Caco-2 (cell line): ENCODE measurements at places on chromosomes 12 and 14.

DNA sequence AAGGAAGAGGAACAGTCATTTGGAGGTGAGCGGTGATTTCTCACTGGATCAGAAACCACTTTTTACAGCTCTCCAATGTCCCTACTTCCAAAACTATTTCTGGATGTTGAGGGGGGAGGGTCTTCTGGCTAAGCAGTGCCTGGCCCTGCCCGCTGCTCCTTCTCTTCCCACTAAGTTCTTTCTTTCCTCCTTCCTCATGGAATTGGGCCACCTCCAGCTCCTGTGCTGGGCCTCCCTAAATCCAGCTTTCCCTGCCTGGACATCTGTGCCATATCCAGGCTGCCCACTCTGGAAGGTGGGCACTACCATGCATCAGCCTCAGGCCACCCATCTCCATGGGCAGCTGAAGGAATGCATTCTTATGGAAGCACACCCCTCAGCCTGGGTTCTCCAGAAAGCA lies 11.5 kb downstream of the DHRS2 start:
- DNase-seq, result no peak

- no peak for DNase-seq
These were observed 86.2 kb upstream of the GPHB5 start for GRCh38 chr14:63404906-63405305.

- no peak for DNase-seq
These were observed 8.1 kb upstream of the NIN start for GRCh38 chr14:50839048-50839447.

DNA sequence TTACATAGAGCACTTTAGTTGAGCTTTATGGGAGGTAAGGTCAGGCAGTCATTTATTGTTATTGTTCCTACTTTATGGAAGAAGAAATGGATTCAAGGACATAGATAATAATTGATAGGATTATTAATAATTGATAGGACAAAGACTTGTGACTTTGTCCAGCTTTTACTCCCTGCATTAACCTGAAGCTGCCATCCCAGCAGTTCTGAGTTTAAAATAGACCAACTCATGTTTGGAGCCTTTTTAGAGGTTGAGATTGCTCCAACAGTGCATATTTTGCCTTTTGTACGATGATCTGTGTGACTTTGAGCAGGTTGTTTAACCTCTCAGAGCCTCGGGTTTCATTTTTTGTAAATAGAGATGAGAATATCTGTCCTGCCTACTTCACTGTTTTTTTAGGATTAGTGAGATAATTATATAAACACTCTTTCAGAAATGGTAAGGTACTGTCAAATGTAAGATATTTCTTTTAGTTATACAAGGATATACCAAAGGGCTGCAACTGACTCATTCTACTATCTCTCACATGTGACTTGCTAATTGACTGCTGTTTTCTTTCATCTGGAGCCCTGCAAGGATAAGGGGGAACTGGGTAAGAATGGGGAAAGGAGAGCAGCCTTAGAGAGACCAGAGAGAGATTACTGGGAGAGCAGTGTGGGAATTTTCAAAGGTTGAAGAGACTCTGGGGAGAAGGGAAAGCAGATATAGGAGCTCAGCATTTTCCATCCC lies 15.3 kb downstream of the WDR20 start:
- DNase-seq, result peak; percentile 11

GRCh38 chr12:91163116-91163515 lies 19.5 kb downstream of the DCN start:
- no peak for DNase-seq

GRCh38 chr12:69231479-69231878 lies 7.9 kb upstream of the CPSF6 start:
- DNase-seq, result no peak

DNA sequence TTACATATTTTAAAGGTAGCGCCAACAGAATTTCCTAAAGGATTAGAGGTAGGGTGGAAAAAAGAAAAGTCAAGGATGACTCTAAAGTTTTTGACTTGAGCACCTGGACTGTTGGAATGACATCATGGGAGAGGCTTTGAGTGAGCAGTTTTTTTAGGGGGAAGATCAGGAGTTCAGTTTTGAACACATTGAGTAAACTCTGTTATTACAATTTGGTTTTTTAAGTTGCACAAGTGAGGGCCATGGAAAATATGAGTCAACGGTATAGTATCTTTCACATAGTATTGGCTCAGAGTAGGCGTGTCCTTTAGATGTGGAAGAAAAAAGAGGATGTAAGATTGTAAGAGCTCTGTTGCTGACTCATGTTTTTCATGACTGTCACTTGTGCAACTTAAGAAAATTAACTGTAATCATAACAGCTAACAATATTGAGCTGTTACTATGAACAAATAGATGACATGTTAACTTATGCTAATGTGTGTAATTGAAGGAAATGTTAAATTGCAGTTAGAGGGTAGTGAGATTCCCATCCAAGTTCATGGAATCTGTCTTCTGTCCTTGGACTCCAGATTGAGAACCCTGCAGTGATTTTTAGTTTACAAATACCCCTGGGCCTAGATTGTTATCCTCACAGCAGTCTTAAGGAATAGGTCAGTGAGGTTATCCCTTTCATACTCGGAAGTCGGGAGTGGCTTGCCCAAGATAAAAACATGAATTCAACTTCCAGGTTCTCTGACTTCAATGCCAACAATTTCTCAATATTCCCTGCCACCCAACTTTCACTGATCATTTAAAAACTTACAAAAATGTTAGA lies 48.2 kb upstream of the ATP2B1 start:
- DNase-seq, result peak; percentile 47

- DNase-seq, result peak; percentile 92
These were observed 44.3 kb downstream of the KRT80 start for GRCh38 chr12:52147367-52147963.

GRCh38 chr12:77553976-77554619 lies 276.6 kb upstream of the NAV3 start:
- no peak for DNase-seq

GRCh38 chr12:26573225-26573909 lies 259.6 kb downstream of the ITPR2 start:
- no peak for DNase-seq

DNA sequence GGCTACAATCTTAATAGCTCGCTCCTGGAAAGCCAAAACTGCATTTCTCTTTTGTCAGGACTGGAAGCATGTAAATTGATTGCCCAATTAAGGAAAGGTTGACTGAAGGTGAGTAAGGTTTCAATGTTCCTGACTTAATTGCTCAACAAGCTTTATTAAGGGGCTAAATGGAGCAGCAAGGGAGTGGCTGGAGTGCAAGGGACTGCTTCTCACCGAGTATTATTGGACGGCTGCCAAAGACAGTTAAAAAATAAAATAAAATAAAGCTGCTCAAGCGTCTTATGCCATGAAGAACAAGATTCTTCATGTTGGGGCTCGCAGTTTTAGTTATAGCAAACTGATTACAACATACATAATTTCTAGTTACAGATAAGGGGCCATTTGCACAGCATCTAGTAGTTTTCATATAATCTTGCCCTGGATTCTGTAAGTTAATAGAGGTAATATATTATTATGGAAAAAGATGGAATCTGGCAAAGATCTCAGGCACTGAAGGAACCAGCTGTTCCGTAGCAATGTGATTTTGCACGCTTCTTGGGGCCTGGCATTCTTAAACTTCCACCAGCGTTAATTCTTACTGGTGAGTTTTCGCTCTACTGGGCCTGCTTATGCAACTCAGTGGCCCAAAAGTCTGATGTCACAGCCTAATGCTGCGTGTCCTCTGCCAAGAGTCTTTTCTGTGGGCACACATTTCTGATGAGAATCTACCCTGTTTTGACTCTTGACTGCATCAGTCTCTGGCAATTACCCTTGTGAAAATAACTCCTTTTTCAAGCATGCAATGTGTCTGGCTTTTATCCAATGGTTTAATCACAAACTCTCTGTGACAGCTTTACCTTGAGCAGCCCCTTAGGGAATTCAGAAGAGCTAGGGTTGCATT lies 108.5 kb downstream of the SLC38A1 start:
- DNase-seq, result no peak

DNA sequence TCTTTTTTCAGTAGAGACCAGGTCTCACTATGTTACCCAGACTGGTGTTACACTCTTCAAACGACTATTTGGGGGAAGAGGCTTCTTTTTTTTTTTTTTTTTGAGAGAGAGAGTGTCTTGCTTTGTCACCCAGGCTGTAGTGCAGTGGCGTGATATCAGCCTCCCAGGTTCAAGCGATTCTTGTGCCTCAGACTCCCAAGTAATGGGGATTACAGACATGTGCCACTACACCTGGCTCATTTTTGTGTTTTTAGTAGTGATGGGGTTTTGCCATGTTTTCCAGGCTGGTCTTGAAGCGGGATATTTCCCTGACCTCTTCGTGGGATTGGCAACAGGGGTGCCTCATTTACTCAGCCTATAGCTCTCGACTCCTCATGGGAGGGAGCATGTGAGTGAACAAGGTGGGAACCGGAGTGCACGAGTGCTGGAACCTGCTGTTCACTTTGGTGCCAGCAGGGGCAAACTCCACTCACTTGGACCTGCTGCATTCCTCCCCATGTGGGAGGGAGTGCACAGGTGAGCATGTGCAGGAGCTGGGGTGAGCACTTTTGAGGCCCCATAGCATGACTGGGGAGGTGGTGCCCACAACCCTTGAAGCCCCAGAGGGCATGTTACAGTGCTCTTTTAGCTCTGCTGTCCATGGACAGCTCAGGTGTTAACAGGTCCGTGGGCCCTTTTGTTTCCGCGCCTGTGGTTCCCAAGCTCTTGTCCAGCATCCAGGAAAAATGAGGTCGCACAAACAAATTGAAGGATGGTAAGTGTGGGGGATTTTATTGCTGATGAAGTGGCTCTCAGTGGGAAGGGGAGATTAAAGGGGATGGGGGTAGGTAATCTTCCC lies 79.1 kb upstream of the HECTD1 start:
- DNase-seq, result peak; percentile 46
